Stimulated activated CD8-positive, alpha-beta memory T cell treated with anti-CD3 and anti-CD28 coated beads, Interleukin-7, amount 100 ng/mL, for 1 hour (primary cell): ENCODE measurements at places on chromosomes 3 and 15.

DNA sequence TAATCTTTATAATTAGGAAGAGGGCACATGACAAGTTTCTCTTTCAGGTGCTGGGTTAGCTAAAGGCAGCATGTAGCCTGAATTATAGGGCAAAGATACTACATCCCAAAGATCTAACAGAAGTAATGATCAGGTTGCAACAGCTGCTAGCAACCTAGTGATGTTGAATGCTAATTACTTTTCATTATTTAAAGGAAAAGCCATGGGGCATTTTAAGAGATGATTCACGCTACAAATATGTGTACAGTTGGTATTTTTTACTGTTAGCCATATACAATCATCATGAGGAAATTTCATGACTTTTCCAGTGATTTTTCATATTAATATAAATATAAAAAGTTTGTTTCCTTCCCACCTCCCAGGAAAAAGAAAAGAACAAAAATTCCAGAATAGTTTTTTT lies 43.0 kb downstream of the NEK10 start:
- DNase-seq, result no peak

GRCh38 chr15:79436037-79436780 lies 4.1 kb downstream of the MINAR1 start:
- no peak for DNase-seq

DNA sequence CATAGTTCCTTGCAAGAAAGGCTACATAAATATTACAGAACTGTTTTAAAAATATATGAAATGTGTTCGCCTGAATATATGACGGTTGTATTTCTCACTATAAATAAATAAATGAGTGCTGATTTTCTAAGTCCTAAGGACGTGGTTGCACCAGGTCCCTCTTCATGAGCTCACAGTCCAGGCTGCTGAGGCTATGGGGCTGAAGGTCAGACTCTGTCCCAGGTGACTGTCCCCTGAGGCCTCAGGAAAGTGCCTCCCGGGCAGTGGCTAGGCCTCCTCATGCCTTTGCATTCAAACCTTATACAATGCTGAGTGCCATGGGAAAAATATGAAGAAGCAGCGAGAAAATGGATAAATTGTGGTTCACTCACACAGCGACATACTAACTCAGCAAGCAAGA lies 43.5 kb upstream of the SSR3 start:
- no peak for DNase-seq

- no peak for DNase-seq
These were observed 1256.0 kb downstream of the ROBO1 start for GRCh38 chr3:78511840-78512239.

GRCh38 chr3:143751643-143752178 lies 96.6 kb downstream of the SLC9A9 start:
- DNase-seq, result no peak

DNA sequence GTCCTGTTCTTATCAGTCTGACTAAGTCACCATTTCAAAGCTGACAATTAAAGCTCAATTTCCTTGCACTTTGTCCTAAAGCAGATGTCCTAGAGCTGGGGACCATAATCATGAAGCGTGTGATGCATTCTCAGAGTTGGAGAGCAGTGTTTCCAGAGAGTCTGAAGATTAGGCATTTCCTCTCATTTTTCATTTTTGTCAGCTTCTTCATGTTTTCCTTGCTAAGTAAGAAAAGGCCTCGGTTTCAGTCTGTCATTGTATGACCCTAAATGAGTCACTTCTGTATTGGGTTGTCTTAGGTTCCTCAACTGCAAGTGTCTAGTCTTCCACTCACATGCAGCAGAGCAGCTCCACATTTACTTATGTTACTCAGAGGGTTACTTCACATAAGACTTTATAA lies 257.2 kb upstream of the TPRG1 start:
- DNase-seq, result no peak

GRCh38 chr3:104596551-104596950 lies 770.2 kb upstream of the ALCAM start:
- DNase-seq, result no peak
